ENCODE measurements at places on chromosomes 5 and 9.
A peak's percentile ranks its signal among the peaks of the same experiment; 100 is the strongest.

- no peak for DNase-seq
Measured at GRCh38 chr9:27387722-27388121, 90.8 kb upstream of the EQTN start.

DNA sequence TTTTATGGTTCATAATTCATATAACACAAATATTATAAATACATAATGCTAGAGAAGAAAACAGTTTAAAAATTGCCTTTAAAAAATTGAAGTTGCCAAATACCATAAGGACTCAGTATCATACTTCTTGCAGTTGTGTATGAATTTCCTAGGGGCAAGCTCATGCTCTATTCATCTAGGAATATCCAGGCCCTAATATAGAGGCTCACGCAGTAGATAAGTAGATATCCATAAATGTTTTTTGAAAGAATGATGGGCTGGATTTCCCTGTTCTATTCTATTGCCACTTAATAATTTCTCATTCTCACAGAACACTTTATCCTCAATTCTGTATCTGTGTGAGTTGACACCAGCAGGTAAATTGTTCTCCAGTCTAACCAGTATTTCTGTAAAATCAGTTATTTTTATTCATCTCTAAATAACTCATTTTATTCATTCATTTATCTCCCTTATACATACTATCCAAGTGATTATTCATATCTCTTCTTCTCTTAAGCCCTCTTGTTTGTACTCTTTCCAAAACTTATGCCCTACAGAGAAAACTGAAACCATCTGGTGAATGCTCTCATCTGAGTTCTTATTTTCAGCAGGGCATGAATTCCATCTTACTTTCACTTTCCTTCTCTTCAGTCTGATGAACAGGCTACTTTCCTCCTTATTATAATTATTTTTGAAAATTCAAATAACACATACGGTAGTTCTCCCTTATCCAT is 97.1 kb downstream of the SLC44A1 start:
- peak; percentile 71 for DNase-seq

DNA sequence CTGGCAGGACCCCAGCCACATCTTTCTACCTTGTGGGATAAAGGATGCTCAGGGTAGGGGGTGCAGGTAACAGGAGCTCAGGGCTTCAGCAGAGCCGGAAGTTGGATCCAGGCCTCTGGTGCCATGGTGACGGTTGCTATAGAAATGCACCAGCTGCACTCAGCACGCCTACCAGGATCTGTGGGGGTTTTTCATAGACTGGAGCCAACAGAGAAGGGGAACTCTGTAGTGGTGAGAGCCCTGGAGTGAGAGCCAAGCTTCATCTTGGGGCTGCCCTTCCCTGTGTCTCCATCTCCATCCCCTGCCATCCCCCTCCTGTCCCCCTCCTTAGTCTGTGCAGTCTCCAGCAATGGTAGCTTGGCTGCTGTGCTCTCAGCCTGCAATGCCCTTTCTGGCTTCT is 27.5 kb upstream of the BOD1 start:
- no peak for DNase-seq

- DNase-seq = no peak
Measured at GRCh38 chr5:167123126-167123525, 1168.3 kb upstream of the WWC1 start.

DNA sequence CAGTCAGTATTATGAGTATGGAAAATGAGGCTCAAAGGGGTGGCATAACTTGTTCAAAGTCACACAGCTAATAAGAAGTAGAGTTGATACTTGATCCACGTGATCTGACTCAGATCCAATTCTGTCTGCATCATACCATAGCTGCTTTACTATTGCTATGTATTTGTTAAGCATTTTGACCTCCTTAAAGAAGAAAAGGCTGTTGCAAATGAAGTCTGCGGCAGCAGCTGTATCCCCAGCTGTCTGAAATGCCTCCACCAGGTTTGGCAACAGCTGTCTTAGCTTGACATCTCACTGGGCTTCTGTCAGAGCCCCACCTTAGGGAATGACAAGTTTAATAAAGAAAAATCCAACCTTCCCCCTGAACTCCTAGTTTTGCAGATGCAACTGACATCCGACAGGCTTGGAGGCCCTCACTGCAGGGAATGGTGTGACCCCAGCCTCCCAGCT is 75.6 kb upstream of the SLC44A1 start:
- DNase-seq = peak; percentile 24

- no peak for DNase-seq
Measured at GRCh38 chr5:132239776-132240175, 12.1 kb upstream of the P4HA2 start.

GRCh38 chr9:69078069-69078468 is 42.5 kb downstream of the FXN start:
- DNase-seq = no peak

GRCh38 chr5:89697581-89697980 is 712.0 kb downstream of the CETN3 start:
- no peak for DNase-seq

DNA sequence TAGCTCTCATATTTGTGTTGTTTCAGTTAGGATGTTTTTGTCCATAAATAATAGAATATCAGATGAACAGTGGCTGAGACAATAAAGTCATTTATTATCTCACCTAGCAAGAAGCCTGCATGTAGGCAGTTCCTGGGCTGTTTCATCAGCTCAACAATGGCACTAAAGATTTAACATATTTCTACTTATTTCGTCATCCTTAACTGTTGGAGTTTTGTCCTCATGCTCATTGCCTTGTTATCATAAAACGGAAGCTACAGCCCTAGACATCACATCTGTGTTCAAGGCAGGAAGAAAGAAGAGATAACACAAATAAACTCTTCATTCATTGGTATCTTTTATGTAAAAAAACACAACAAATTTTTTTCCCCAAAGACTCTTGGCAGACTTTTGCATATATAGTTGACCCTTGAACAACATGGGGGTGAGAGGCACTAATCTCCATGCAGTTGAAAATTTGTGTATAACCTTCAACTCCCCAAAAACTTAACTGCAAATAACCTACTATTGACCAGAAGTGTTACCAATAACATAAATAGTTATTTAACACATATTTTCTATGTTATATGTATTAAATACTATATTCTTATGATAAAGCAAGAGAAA is 277.2 kb upstream of the ADRA1B start:
- peak; percentile 18 for DNase-seq

DNA sequence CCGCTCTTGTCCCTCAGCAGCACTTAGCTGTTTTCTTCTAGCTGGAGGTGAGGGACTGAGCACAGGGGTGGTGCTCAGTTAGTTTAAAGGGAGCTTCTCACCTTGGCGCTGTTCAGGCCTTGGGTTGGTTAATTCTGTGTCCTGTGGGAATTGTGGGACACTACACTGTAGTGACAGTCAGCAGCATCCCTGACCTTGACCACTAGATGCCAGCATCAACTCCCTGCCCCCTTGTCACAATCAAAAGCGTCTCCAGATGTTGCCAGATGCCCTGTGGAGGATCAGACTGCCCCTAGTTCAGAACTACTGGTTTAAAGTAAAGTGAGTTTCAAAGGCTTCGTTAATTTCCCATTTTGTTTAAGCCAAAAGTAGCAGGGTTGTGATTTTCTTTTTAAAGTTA is 65.5 kb upstream of the DMRT3 start:
- DNase-seq = no peak

DNA sequence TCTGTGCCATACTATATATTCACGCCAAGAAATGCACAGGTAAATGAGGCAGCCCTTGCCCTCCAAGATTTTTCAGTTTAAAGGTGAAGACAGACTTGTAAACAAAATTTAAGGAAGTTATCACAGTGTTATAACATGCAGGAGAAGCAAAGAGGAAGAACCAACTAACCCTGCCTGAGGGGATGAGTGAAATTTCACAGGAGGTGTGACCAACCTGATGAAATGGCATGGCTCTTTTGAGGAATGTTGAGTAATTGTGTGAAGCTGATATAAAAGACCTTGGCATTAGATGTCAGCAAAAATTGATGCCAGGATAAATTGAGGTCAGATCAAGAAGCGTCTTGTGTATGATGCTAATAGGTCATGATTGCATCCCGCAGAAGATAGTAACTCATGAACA is 86.5 kb downstream of the HCN1 start:
- no peak for DNase-seq

GRCh38 chr9:92422611-92423338 is 1.5 kb downstream of the OMD start:
- no peak for DNase-seq

- DNase-seq = no peak
Measured at GRCh38 chr5:149940941-149941644, 3.5 kb downstream of the PDE6A start.

- no peak for DNase-seq
Measured at GRCh38 chr5:146722361-146722779, 156.2 kb downstream of the PPP2R2B start.

DNA sequence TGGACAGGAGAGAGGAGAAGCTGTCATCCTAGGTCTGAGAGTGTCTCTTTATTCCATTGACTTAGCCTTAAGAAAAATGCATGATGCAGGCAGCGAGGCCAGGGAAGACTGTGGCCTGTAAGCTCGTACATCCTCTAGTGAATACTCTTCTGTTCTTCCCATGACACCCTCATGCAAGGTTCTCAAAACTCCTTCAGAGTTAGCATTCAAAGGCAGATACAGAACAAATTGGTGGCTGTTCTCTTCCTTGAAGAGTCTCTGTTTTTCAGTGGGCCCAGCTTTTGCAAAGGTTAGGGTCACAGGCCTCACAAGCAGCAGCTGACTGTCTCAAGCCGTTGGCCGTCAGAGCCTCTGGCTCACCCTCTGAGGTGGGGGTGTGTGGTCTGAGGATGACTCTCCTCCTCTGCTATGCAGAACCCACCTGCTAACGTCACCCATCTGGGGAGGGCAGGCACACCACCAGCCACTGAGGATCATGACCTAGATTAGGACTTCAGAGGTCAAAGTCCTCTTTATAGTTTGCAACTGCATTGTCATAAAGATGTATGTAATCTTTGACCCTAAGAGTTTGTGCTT is 15.1 kb downstream of the ADCY2 start:
- no peak for DNase-seq

GRCh38 chr5:149603920-149604319 is 22.6 kb downstream of the ARHGEF37 start:
- no peak for DNase-seq

DNA sequence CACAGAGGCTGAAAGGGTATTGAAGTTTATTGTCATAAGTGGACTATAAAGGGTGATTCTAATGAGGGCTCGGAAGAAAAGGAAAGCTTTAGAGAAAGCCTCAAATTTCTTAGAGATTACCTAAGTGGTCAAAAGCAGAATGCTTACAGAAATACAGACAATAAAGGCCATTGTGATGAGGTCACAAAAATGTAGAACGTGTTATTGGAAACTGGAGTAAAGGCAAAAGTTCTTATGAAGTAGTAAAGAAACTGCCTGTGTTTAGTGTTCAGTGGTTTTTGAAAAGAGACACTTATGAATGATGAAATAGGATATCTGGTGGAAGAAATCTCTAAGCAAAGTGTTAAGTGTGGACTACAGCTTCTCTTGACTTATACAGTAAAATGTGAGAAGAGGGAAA is 726.9 kb downstream of the DNAH5 start:
- DNase-seq = no peak

DNA sequence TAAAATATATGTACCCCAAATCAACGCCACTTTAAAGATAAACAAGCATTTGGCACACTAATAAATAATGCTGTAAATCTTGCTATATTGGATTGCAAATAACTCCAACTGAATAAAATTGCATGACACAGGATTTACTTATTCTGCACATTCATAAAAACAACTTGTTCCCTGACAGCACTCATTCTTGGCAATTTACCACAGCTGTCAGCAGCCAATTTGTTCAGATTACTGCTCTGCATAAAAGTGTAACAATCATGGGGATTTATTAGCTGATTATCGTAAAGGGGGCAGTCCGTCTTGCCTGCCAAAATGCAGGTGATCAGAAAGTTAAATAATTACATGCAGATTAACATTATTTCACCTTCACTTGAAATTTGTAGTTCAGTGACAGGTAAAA is 285.3 kb downstream of the SLF1 start:
- no peak for DNase-seq

- DNase-seq = no peak
Measured at GRCh38 chr5:160181965-160182622, 47.2 kb upstream of the FABP6 start.

GRCh38 chr5:124651663-124652513 is 94.6 kb downstream of the ZNF608 start:
- peak; percentile 64 for DNase-seq

GRCh38 chr5:132886064-132886823 is 12.8 kb downstream of the LEAP2 start:
- DNase-seq = no peak

- no peak for DNase-seq
Measured at GRCh38 chr5:44440186-44440585, 51.0 kb upstream of the FGF10 start.

DNA sequence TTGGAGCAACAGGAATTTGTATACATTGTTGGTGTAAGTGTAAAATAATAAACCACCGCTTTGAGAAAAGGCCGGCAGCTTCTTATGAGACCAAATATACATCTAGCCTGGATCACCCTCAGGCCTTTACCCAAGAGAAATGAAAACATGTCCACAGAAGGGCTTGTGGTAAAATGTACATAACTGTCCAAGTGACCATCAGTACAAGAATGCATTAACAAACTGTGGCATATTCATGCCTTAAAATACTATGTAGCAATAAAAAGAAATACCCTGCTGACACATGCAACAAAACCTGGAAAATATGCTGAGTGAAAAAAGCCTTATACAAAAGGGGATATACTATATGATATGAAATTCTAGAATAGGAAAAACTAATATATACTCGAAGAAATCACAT is 311.9 kb upstream of the TRPC7 start:
- no peak for DNase-seq

DNA sequence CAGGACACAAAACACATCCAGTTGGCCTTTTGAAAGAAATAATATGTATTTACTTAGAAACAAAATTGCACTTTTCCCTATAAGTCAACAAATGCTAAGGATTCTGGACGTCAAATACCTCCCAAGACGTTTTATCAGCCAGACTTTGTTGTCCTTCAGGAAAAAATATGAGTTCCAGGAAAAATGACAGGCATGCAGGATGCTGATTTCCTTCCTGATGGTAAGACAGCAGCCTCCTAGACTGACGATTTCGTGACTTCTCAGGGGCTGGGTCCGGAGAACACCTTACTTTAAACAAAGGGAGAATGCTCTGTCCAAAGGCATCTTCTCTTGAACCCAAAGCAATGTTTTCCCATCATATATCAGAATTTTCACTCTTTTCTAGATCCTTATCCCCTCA is 69.1 kb downstream of the IL6ST start:
- no peak for DNase-seq

- no peak for DNase-seq
Measured at GRCh38 chr5:159801303-159801702, 115.0 kb upstream of the ADRA1B start.

GRCh38 chr5:150181766-150182545 is 7.9 kb upstream of the SLC6A7 start:
- no peak for DNase-seq

- DNase-seq = no peak
Measured at GRCh38 chr5:179887802-179888201, 19.9 kb downstream of the TBC1D9B start.

DNA sequence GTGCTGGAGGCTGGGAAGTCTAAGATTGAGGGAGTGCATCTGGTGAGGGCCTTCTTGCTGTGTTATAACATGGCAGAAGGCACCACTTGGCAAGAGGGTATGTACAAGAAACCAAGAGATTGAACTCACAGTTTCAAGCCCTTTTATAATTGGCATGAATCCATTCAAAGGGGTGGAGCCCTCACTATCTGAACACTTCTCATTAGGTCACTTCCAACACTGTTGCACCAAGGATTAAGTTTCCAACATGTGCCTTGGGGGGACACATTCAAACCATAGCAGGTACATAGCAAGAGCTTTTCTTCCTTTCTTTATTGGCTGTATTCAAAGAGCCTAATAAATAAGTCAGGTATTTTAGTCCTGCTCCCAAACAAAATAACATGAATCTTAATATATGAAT is 62.7 kb downstream of the PRELID2 start:
- DNase-seq = no peak
